SHP77 (cell line): ENCODE measurements at places on chromosomes 1 and 21.

GRCh38 chr1:238401144-238401543, 510.4 kb upstream of the ZP4 start:
- DNase-seq = no peak

GRCh38 chr1:31396633-31397351, 16.2 kb upstream of the SERINC2 start:
- no peak for DNase-seq

DNA sequence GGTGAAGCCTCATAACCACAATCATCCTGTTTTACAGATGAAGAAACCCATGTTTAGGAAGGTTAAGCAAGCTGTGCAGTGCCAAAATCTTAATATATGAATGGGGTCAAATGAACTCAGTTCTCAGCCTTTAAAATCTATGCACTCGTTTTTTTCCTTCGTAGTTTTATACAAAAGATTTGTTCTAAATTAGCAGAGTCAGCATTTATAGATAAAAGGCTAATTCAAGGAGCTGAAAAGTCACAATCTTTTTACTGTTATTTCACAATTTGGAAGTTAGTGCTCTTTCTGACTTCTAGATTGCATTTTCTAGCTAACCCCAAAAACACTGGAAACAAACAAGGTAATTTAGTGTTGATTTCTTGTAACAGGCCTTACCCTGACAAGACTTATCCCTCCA, 766.9 kb upstream of the ADGRL4 start:
- DNase-seq = no peak

GRCh38 chr1:208043691-208044181, 132.8 kb upstream of the CD34 start:
- no peak for DNase-seq

DNA sequence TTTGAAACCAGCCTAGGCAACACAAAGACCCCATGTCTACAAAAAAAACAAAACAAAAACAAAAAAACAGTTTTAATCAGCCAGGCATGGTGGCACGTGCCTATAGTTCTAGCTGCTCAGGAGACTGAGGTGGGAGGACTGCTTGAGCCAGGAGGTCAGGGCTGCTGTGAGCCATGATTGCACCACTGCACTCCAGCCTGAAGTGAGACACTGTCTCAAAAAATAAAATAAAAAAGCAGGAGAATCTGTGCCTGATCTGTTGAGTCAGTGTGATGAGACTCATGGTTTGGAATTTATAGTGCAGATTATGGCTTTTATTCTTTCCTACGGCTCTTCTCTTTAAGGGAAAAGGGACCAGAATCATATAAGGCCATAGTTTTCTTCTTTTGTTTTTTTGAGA, 16.5 kb downstream of the TRIT1 start:
- DNase-seq = no peak

- DNase-seq = no peak
Measured at GRCh38 chr1:201845331-201846083, 16.6 kb downstream of the IPO9 start.

GRCh38 chr1:71566413-71566812, 485.6 kb upstream of the ZRANB2 start:
- no peak for DNase-seq

GRCh38 chr1:5770981-5771765, 221.1 kb downstream of the NPHP4 start:
- DNase-seq = peak; percentile 68

GRCh38 chr1:155277070-155277901, at the start of gene HCN3:
TSS of gene HCN3 (plus strand) at chr1:155277463. CDS start at chr1:155277591, 128 bp downstream.
- DNase-seq = peak; percentile 100

DNA sequence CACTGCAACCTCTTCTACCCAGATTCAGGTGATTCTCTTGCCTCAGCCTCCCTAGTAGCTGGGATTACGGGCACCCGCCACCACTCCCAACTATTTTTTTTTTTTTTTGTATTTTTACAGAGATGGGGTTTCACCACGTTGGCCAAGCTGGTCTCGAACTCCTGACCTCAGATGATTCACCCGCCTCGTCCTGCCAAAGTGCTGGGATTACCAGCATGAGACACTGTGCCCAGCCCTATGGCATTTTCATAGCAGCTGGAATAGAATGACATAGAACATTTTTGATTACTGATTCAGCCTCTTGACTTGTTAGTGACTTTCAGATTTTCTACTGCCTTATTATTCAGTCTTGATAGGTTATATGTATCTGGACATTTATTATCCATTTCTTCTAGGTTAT, 1046.2 kb downstream of the AMY1C start:
- DNase-seq = no peak

GRCh38 chr1:48652334-48652733, 124.4 kb downstream of the BEND5 start:
- DNase-seq = no peak
